ENCODE measurements at places on chromosomes 2 and 18. TPM values are rescaled to one million over a fixed set of nuclear protein-coding genes. Genes with fewer than 3 reads are reported as not detected.

- DNase-seq, result no peak
These were observed 3.4 kb downstream of the IRS1 start for GRCh38 chr2:226796012-226796839.

- peak; percentile 46 for DNase-seq
These were observed 209.3 kb upstream of the SOX11 start for GRCh38 chr2:5482929-5483331.

- DNase-seq, result peak; percentile 76
These were observed 319 bp upstream of the EN1 start for GRCh38 chr2:118847762-118848172.

GRCh38 chr2:59276033-59276432 is 1034.9 kb upstream of the FANCL start:
- no peak for DNase-seq

DNA sequence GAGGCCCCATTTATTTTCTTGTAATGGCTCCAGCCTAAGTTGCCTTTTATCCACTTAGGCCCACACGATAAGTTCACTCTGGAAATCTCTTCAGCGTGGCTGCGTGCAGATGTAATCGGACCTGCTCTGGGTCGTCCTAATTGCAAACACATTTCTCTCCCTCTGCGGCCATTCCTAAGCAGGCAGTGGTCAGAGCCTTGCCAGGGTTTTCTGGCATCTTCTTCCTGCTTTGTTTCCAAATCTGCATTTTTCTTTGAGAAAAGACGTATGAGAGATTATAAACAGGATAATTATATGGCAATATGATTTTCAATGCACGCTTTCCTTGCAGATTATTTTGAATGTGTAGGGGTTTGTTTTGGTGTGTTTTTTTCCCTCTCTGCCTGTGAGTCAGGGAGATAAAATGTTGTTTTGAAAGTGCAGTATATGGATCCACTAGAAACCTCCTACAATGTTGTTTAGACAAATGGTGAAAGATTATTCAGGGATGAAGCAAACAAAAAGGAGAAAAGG is 239.4 kb upstream of the TANK start:
- DNase-seq, result peak; percentile 48

- no peak for DNase-seq
These were observed 347.4 kb downstream of the PARD3B start for GRCh38 chr2:204892506-204893255.

DNA sequence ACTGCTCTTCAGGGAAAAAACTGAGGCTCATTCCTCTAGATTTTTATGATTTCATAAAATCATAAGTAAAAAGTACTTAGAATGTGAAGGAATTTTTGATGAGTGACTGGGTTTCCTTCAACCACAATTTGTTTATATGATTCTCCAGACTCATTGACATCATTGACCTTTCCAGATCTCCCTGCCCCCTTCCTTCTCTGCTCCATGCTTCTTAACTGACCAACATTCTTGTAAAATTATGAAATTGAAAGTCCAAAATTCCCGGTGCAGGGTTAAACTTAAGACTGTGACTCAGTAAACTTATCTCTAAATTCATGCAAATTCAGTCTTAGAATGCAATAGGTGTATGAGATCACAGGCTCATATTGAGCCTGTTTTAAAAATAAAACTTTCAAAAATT is 648.9 kb downstream of the TDRD15 start:
- no peak for DNase-seq

- DNase-seq, result no peak
These were observed 52.5 kb downstream of the FAM124B start for GRCh38 chr2:224349396-224349795.

- no peak for DNase-seq
These were observed 11.3 kb upstream of the CDH19 start for GRCh38 chr18:66615176-66615575.

DNA sequence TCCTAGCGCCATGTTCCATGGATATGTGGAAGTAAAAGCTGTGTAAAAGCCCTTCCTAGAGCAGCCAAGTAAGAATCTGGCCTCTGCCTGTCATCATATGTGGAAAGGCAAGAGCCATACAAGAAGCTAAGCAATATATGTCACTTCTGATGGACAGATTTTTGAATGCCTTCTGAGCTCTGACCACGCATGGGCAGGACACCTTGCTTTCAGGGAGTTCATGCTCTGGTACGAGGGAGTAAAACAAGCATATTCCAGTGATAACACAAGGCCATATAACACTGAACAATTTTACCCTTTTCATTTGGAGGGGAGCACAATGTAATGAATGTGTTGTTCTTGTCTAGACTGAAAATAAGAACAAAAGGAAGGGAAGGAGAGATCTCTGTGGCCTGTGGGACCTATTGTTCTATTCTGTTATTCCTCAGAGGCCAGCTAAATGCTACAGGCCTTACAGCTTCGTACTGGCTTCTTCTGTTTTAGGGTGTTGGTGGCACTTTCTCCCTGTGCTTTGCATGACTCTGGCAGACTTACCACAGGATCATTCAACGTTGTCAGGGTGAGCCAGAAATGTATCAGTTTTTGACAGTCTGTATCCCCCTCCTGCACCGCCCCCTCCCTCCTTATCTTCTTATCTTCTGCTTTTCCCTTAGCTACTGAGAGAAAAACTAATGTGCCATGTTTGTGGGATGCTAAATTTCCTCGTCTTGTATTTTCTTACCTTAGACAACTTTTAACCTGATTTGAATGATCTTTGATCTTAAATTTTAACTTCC is 99.5 kb downstream of the MAP4K4 start:
- DNase-seq, result no peak

GRCh38 chr2:229974266-229974665 is 52.0 kb downstream of the FBXO36 start:
- peak; percentile 57 for DNase-seq

GRCh38 chr2:121130301-121130850 is 154.6 kb downstream of the TFCP2L1 start:
- no peak for DNase-seq

GRCh38 chr18:72541871-72542332 is 2.2 kb downstream of the CBLN2 start:
- no peak for DNase-seq

The ABCG8 gene
- 0.33 TPM for total RNA-seq

The MAB21L4 gene
- 0.22 TPM for total RNA-seq

The MOGAT1 gene
- total RNA-seq, result 0.20 TPM

The ALPP gene
- not detected for total RNA-seq

The DHRS9 gene
- total RNA-seq, result 4.6 TPM

The SNRNP27 gene
- total RNA-seq, result 78.0 TPM

The INHBB gene
- 2.8 TPM for total RNA-seq

The CROCC2 gene
- total RNA-seq, result 4.4 TPM

The FKBP1B gene
- 72.4 TPM for total RNA-seq

The PRSS56 gene
- 0.89 TPM for total RNA-seq

The CD207 gene
- total RNA-seq, result 0.06 TPM
